ENCODE measurements at places on chromosomes 1 and 21.

DNA sequence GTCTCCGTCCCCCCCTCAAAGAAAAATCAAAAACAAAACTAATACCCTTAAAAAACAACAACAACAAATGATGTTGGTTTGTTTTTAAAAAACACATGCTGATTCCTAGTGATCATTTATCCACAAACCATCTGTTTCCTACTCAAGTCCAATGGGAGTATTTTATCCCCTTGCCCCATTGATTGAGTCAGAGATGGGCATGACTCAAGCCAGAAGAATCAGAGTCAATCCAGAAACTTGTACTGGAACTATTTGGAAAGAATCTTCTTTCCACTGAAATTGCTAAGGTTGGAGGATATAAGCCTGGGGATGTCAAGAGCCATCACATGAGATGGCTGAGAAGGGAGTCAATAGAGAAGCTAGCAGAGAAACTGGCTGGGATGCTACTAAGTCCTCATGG, 176.4 kb downstream of the MIS18A start:
- DNase-seq = no peak

GRCh38 chr1:93483606-93484005, 35.7 kb downstream of the FNBP1L start:
- DNase-seq = no peak

DNA sequence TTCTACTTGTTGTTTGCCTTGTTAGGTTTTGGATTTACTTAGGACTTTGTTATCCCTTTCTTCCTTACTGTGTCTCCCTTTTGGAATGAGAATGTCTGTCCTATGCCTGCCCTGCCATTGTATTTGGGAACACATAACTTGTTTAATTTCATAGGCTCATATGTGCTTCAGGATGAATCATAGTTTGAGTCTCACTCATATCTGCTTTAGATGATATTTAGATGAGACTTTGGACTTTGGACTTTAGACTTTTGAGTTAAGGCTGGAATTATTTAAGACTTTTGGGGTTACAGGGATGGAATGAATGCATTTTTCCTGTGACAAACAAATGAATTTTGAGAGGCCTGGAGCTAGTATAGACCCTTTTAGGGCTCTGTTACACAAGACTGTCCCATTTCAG, 33.4 kb downstream of the PSMG1 start:
- no peak for DNase-seq

DNA sequence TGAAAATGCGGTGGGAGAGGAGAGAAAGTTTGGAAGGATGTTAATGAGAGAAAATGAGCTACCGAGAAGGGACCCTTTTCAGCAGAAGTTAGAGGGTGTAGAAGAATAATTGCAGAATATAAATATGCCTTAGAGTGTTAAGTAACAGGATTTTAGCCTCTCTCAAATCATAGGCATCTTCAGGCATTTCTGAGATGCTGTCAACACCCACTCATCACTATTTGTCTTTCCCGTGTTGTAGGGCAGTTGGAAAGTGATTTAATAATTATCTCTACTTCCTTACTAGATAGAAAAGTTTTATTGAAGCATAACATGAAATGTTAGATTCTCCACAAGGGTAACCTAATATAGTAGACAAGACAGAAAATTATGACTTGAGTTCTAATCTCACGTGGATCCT, 96.4 kb upstream of the RGS4 start:
- DNase-seq = no peak

- no peak for DNase-seq
Measured at GRCh38 chr1:4161366-4162006, 261.4 kb upstream of the C1orf174 start.

DNA sequence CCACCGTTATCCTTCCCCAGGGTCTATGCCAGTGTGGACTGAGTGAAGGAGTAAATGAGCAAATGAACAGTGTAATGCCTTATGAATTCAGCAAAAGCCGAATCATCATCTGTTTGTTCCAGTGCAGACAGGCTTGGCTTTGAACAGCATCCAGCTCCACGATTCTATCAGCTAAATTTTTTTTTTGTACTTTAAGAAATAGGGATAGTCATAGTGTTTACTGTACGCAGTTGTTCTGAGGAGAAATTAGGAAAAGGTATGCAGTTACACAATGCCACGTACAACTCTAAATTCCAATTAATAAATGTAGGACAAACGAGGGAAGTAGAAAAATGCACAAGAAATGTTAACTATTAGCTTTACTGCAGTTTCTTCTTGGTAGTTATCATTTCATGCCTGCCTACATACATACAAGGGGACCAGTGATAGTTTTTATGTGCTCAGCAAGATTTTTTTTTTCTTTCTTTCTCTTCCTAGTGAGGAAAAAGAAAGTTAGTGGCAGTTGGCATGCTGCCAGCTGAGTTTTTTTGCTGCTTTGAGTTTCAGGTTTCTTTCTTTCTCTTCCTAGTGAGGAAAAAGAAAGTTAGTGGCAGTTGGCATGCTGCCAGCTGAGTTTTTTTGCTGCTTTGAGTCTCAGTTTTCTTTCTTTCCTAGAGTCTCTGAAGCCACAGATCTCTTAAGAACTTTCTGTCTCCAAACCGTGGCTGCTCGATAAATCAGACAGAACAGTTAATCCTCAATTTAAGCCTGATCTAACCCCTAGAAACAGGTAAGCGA, at the start of gene IFI44L:
Gene IFI44L, plus strand, starts transcription at position 646 of the 777 bp plus-strand sequence. CDS start 7,468 bp downstream, outside the sequence.
- DNase-seq = peak; percentile 87

DNA sequence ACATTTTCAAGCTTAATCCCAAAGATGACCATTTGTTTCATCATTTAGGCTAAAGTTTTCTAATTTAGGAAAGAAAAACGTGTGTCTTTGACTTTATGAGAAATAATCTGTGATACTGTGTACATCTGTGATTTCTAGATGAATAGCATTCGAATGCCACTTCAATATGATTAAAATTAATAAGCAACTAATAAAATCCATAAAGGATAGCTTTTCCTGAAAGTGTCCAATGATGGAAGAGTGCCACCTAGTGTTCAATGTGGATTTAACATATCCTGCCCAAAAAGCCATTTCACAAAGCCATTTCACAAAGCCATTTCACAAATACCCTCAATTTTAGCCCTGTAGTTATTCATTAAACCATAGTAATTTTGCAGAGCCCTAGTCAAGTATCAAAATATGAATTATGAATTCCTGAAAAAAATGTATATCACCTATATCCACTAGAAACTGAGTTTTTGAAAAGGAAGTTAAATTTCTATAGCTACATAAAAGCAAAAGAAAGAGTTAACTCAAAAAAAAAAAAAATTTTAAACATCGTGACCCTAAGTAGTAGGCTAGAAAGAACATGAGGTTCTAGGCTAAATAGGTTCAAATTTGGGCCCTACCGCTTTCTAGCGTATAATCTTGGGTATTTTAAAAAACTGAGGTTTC, 19.1 kb downstream of the NME7 start:
- peak; percentile 52 for DNase-seq

DNA sequence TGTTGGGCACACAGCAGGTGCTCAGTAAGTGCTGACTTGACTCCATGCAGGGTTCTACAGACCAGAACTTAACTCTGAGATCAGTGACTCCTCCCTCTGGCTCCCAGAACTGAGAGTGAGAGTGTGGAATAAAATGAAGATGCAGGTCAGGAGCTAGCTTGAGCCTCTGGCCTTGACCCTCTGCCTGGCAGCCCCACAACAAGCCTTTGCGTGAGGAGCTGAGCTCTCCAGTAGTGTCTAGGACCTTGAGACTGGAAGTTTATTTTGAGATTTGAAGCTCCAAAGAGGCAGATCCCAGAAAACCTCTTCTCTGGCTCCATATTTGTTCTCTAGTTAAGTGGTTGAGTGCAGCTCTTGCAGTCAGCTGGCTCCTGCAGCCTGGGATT, 3.4 kb upstream of the WNT2B start:
- DNase-seq = no peak

- no peak for DNase-seq
Measured at GRCh38 chr1:185695299-185695698, 38.9 kb upstream of the HMCN1 start.

- no peak for DNase-seq
Measured at GRCh38 chr1:246725191-246725590, 982 bp downstream of the SCCPDH start.

GRCh38 chr21:29645666-29646553, 293.9 kb downstream of the GRIK1 start:
- DNase-seq = no peak

DNA sequence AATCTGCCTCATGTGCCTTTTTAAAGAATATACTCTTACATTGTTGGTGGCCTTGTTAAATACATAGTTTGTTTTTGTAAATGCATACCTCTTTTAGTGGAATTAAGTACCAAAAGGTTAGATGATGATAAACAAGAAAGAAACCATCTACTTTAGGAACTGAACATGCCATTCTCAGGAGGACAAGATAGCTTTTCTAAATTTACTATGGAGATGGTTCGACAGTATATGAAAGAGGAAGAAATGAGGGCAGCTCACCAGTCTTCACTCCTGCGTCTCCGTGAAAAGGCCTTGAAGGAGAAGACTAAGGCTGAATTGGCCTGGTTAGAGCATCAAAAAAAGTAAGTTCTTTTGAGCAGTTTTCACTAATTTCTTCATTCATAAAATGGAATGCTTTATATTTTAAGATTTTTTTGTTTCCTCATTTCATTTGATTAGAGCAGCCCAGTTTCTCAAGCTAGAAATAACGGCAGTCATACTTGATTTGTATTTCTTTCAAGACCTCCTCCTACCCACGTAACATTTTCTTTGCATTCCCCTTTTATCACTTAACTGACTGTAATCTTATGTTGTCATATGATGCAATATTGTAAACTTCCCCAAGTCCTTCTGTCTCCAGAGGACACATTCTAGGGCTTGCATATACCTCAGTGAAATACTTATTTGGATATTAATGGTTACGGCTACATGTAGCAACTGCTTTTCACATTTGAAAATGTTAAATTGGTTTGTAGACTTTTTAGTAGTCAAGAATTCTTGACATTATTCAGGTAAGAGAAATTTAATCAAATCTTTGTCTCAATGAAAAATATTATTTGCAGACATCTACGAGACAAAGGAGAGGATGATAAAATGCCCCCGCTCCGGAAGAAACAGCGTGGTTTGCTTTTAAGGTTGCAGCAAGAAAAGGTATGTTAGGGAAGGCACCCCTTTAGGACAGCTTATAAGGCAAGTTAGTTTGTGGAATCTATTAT, 99.3 kb downstream of the CEP350 start:
- peak; percentile 66 for DNase-seq

- DNase-seq = no peak
Measured at GRCh38 chr1:64664299-64664698, 80.6 kb upstream of the RAVER2 start.

DNA sequence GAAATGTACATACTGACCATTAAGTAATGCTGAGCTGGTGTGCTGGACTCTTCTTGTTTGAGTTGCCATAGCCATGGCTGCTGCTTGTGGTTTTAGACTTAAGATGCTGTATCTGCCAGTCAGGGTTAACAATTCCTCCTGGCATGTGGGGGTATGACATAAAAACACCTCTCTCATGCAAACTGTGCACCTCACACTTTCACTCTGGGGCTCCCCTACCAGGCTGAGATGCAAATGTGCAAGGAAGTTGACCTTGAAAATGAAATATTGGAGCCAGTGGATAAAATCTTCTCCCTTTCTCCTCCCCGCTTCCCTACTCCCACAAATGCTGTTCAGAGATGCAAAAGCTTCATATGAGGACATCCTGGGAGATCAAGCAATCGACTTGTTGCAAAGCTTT, 198.8 kb downstream of the FCRL5 start:
- no peak for DNase-seq

DNA sequence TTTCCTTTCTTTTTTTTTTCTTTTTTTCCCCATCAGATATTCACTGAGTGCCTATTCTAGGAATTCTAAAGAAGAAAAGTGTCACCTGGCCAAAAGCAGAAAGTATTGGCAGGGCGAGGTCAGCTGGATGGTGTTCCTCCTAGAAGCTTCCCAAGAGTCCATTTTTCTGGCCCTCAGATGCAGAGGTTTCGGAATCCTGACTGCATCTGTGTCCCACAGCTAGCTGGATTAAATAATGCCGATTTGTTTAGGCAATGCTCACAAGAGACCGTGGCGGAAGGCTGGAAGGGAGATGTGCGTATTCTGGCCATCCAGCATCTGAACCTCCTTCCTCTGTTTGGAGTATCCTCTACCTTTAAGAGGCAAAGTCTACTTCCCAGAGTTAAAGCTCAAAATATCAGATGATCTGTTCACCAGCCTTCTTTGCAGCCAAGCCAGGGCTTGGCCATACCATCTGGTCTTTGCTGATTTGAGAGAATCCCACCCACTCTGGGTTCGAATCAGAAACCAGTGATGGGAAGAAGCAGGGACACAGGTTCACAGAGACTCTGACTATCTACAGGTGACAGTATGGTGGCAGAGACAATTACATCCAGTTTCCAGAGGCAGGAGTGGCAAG, 5.4 kb upstream of the TENT5C start:
- DNase-seq = no peak

- peak; percentile 75 for DNase-seq
Measured at GRCh38 chr1:9181176-9181906, 52.4 kb upstream of the GPR157 start.

DNA sequence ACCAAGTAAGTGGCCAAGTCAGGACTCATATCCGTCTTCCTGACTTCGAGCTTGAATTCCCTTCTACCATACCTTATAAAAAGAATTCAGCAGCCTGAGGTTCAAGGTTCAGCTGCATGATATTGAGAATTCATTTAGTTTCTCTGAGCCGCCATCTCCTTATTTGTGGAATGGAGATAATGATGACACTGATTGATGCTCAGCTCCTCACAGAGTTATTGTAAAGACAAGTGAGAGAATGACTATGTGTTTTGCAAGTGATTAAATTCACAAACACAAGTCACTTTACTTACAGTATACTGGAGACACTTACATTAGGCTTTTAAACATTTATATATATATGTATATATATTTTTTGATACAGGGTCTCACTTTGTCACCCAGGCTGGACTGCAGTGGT, 39.8 kb upstream of the SCAF4 start:
- DNase-seq = no peak

GRCh38 chr21:31326522-31327242, 17.4 kb downstream of the TIAM1 start:
- DNase-seq = peak; percentile 81

GRCh38 chr1:31502926-31503511, 73.3 kb upstream of the TINAGL1 start:
- no peak for DNase-seq

- DNase-seq = no peak
Measured at GRCh38 chr1:7508052-7508933, 262.8 kb upstream of the VAMP3 start.

- DNase-seq = no peak
Measured at GRCh38 chr1:109995536-109995935, 11.0 kb downstream of the AHCYL1 start.
